ENCODE measurements at places on chromosomes 5 and 9.

GRCh38 chr9:134688231-134688630 is 46.6 kb downstream of the COL5A1 start:
- no peak for DNase-seq

GRCh38 chr5:39053189-39053588 is 21.0 kb downstream of the RICTOR start:
- DNase-seq: no peak

- DNase-seq: no peak
Measured at GRCh38 chr5:119752921-119753886, 123.8 kb downstream of the FAM170A start.

DNA sequence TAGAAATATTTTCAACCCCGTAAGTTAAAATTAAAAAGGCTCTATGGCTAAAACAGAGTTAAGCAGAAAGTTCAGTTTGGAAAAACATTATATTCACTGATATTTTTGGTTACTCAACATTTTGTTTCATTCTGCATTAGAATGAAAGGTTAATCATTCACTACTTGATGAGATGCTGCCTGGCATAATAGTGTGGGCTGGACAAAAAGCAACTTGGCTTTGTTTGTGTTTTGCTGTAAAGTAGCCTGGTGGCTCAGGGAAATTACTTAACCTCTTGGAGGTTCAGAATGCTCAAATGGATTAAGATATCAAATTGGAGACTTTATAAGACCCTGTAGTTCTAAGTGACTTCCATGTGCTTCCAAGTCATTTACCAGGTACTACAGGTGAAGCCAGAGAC is 367.4 kb upstream of the TRPC7 start:
- no peak for DNase-seq

GRCh38 chr9:126856326-126856877 is 4.0 kb upstream of the ZBTB34 start:
- DNase-seq: no peak

DNA sequence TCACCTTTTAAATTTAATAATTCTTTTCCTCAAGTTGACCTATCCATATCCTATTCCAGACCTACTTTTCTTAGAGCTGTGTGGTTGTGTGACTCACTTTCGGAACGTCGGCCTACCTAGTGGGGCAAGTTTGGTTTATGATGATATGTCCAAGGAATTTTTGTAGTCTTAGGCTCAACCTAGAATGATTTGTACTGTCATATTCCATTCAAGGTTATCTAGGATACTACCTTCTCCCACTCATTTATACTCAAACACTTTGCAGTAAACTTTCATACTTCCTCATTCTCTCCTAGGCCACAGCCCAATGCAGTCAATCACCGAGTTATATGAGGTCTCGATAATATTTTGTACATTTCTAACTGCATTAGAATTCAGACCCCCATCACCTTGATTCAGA is 61.9 kb downstream of the PIK3R1 start:
- DNase-seq: no peak

GRCh38 chr5:111126896-111127295 is 34.7 kb downstream of the WDR36 start:
- no peak for DNase-seq

GRCh38 chr9:6512085-6512657 is 99.2 kb downstream of the UHRF2 start:
- no peak for DNase-seq

DNA sequence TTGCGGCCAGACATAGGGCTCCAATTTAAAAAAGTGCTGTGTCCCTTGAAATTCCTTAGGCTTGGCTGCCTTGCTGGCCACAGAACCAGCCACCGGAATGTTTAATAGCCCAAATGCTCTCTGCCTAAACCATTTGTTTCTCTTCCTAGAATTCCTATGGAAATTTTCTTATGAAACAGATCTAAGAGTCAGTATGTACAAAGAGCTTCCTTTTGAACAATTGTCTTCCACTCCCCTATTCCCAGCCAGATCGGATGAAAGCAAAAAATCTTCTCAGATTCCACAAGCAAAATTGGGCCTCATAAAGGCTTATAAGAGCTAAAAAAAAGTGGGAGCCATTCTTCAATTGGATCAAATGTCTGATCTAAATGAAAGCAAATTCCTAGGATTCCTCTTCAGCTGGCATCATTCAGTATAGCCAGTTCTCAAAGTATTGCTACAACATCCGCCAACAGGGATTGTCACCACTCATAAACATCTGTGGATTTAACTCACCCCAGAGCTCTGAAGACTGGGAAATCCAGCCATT is 104.3 kb downstream of the CEMIP2 start:
- no peak for DNase-seq

DNA sequence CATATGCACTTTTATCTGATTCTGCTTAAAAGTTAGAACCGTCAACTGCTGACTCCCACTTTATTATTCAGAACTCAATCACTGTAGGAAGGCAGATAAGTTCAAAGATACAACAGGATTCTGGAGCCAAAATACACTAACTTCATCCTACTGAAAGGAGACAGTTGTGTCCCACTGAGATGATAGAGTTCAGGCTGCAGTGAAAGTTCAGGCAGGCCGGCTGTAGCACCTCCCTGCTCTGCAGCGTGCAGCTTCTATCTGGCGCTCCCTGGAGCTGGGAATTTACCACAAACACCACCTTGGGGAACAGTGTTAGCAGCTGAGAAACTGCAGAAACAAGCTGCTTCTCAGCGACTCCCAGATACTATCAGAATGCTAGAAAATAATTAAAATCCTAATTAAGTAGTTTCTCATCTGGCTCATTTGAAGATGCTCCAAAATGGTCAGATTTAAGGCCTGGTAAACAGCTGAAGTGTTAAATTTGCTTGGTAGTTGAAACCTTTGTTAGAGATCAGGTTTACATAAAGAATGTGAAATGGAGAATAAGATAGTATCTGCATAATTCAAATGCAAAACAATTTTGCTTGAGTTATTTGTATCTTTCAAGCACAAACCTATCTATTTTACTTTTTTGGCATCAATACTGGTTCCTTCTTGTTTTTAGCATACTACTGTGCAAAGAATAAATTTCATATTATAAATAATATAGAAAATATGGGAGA is 52.3 kb upstream of the CNTLN start:
- DNase-seq: no peak

GRCh38 chr9:92724528-92725265 is 39.9 kb downstream of the BICD2 start:
- no peak for DNase-seq

DNA sequence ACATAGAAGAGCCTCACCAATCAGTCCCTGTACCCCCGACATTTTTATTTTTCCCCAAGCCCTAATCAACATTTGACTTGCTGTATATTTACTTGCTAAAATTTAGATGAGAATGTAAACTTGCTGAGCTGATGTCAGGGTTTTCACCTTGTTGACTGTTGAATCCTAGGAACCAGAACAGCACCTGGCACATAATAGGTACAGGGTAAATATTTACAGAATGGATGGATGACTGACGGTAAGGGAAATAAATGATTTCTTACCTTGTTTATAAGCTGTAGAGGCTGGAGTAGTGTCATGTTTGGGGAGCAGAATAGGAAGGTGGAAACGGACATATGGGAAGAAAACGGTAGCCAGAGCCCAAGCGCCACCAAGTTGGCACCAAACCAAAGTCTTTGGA is 107.0 kb upstream of the NUDT12 start:
- DNase-seq: no peak

DNA sequence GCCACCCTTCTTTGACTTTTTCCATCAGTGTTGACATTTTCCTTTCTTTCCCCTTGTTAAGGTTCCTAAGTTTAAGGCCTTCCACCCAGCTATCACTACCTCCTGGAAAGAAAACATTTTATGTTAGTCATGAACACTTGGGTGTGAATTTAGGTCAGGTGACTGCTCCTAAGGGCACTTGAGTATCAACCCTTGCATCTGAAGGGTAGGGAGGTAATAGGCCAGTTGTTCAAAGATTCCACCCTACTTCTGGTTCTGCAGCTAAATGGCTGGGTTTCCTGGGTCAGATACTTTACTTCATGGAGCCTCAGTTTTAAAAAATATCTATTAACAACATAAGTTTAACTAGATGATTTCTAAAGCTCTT is 49.1 kb upstream of the OSMR start:
- DNase-seq: no peak

Data from SIG-M5 (cell line).